ENCODE measurements at places on chromosomes 4 and X.

DNA sequence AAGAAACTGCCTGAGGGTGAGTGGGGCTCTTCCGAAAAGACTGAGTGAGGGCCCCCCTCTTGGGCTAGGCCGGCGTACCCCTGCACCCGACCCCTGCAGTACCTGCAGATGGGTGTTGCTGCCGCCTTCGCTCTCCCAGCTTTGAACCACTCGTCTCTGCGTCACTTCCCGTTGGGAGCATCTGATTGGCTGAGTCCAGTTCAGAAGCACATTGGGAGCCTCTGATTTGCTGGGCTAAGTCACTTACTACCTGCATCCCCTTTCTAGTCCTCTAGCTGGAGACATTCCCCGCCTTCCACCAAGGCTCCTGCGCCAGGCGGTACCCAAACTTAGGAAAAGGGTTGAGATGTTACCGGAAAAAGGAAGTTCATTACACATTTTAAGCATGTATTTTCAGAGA lies 20.4 kb upstream of the WWC2 start:
- DNase-seq = no peak

DNA sequence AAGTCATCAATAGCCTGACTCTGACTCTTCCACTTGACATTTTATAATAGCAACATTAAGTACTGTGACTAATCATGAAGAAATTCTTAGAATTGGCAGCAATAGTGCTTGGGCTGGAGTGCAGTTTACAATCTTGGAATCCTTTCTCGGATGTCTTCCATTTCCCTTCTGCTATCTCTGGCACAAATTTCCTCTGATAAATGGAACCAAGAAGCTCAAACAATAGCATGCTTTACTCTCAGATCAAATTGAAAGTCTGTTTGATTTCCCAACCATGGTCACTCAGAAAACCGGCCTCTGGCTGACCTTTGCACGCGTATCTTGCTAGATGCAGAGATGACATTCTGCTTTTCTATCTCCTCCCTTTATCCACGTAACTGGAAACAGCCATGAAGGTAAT lies 99.0 kb upstream of the SPANXC start:
- no peak for DNase-seq

DNA sequence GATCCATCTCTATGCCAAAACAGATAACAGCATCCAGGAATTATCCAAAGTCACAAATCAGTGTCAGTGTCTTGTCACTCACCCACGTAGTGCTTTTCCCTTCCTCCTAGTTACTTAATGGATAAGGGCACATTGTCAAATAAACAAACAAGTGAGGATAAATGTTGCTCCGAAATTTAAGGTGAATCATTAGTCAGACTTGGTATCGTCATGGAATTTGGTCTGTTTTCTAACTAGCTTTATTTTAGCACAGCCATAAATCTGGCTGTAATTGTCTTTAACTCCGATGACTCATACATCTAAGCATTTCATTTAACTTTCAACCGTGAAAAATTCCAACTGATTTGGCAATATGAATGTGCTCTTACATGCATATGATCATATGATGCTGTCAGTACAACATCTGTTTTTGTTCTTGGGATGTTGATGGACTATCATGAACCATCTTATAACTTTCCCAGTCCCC lies 83.3 kb downstream of the SNCA start:
- no peak for DNase-seq

DNA sequence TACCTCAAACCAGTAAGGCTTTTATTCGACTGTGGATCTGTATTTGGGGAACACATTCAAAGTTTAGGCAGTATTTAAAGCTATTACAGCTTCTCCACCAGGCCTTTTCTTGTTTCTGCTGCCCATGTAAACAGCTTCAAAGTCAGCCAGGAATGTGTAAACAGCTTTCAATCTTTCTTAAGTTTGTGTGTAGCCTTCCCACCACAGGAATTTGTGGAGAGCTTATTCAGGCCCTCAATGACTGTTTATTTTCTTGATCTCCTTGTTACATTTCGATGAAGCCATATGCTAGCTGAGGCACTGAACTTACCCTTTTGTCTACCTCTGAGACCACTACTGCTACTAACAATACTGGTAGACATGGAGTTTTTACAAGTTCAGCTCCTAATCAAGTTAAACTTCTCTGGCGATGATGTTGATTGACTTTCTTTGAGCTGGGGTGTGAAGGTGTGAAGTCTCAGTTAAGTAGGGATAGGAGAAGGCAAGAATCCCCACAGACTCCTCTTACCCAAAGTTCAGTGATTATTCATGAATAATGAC lies 72.6 kb downstream of the NWD2 start:
- DNase-seq = no peak

DNA sequence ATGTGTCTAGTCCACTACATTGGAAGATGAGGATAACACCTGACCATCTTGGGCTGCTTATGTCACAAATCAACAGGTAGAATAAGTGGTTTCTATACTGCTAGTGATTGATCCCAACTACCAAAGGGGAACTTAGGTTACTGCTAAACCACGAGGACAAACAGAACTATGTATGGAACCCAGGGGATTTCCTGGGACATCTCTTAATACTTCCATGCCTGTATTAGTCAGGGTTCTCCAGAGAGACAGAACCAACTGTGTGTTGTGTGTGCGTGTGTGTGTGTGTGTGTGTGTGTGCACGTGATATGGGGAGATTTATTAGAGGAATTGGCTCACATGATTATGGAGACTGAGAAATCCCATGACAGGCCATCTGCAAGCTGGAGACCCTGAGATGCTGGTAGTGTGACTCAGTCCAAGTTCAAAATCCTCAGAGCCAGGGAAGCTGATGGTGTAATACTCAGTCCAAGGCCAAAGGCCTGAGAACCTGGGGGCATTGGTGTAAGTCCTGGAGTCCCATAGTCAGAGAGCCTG lies 16.2 kb upstream of the AFF1 start:
- no peak for DNase-seq

DNA sequence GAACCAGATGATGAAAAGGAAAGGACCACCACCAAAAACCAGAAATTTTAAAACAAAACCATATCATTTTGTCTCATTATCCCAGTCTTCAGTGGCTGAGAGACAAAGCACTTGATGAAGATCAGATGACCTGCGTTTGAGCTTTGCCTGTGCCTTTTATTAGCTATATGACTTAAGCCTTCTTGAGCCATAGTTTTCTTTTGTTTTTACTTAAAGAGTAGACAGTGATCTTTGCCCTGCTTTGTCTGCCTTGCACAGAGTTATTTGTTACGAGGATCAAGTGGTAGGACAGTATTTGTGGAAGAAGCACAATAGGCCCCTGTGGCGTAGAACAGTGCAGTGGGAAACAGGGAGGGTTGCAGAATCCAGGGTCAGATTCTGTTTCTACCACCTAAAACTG lies 89.9 kb downstream of the SLC10A6 start:
- DNase-seq = no peak

DNA sequence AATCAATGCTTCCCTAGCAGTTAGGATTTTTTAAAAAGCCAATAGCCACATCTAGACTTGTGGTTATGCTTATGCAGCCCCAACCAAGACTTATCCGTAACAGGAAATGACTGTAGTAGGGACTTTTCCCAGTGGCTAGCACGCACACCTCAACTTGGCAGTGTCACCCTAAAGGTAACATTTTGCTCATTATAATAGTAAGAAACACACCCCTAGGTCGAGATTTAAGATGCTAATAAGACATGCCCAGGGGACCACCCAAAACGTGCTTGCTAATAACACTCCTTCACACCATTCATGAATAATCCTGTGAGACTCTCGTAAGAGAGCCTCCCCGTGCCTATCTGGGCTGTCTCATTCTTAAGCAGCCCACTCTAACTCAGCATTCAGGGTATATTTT lies 195.3 kb downstream of the CHIC1 start:
- no peak for DNase-seq

DNA sequence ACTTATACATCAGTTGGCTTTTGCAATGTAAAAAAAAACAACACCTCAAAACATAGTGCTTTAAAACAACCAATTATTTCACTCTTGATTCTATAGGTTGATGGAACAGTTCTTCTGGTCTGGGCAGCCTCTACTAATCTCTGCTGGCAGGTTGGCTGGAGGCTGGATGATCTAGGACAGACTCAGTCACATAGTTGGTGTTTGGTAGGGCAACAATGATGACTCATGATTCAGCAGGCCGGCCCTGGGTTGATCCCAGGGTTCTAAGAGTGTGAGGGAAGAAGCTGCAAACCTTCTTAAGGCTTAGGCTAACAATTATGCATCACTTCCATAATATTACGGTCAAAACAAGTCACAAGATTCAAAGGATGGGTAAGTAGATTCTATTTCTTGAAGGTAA lies 558.2 kb downstream of the ZNF674 start:
- no peak for DNase-seq
